ENCODE measurements at places on chromosomes 2 and 18. TPM values are rescaled to one million over a fixed set of nuclear protein-coding genes. Genes with fewer than 3 reads are reported as not detected.

The HOXD10 gene
- 2.2 TPM for total RNA-seq

GRCh38 chr2:242001853-242002252 lies 132.3 kb downstream of the RTP5 start:
- H3K4me3 ChIP-seq: no peak overlapping the region
- no peaks in the 10 kb centered on the region for H3K36me3 ChIP-seq
- H3K4me1 ChIP-seq: no peaks in the 10 kb centered on the region
- H3K27ac ChIP-seq: no peak overlapping the region
- no peaks in the 10 kb centered on the region for H3K27me3 ChIP-seq
- DNase-seq: no peak

DNA sequence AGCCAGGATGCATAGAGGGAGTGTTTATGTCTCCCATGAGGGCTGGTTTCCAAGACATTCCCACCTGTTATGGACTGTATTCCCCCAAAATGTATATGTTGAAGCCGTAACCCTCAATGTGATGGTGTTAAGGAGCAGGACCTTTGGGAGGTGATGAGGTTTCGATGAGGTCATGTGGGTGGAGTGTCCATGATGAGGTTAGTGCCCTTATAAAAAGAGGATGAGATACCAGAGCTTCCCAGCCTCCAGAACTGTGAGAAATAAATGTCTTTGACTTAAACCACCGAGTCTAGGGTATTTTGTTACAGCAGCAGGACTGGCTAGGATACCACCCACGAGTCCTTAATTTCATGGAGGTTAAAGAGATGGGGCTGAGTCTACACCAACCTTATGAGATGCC lies 22.6 kb upstream of the EPAS1 start:
- H3K36me3 ChIP-seq: no peaks in the 10 kb centered on the region
- no peak overlapping the region for H3K27ac ChIP-seq
- H3K4me1 ChIP-seq: peaks cover 23% of the 10 kb centered on the region
- no peak overlapping the region for H3K4me3 ChIP-seq

- no peaks in the 10 kb centered on the region for H3K36me3 ChIP-seq
- peaks cover 3% of the 10 kb centered on the region for H3K4me1 ChIP-seq
- DNase-seq: no peak
- H3K27ac ChIP-seq: no peak overlapping the region
Measured at GRCh38 chr18:51011709-51012108, 18.3 kb upstream of the SMAD4 start.

- no peaks in the 10 kb centered on the region for H3K36me3 ChIP-seq
- no peak overlapping the region for H3K27ac ChIP-seq
- H3K4me1 ChIP-seq: no peaks in the 10 kb centered on the region
- DNase-seq: no peak
Measured at GRCh38 chr2:100482741-100483140, 12.5 kb downstream of the NMS start.

DNA sequence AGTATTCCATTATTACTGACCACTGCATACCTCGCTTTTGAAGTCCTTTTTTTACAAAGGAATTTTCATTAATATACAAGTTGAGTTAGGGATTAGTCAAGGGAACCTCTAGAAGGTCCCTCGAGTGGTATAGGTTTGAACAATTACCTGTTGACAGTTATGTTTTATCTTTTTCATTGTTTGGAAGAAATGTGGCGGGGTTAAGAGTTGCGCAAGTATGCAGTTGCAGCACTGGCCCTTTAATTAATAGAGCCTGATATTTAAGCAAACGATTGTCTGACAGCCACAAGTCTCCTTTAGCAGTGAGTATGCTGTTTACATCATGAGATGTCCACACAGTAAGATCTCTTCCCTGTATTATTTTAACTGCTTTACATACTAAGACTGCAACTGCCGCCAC lies 24.3 kb downstream of the KYNU start:
- no peak for DNase-seq
- no peak overlapping the region for H3K4me3 ChIP-seq
- no peaks in the 10 kb centered on the region for H3K36me3 ChIP-seq
- peaks cover 3% of the 10 kb centered on the region for H3K4me1 ChIP-seq
- no peak overlapping the region for H3K27ac ChIP-seq

DNA sequence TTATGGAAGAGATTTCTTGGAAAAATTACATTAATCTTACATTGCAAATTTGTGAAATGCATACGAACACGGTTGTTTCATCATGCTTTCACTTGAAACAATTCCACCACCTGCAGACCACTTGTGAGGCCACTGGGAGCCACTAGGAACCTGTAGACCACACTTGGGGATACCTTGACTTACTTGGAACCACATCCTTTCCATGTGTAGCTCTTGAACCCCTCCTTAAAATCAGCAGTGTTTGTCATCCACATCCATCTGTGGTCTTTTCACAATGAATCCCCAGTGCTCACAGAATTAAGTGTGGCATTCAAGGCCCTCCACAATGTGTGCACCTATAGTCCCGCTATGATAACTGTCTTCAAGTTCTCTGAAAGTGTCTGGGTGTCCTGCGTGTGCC lies 350.9 kb downstream of the MYCN start:
- H3K4me3 ChIP-seq: no peak overlapping the region
- no peaks in the 10 kb centered on the region for H3K36me3 ChIP-seq
- peaks cover 11% of the 10 kb centered on the region for H3K4me1 ChIP-seq
- no peak for DNase-seq

- no peaks in the 10 kb centered on the region for H3K27me3 ChIP-seq
- no peak for DNase-seq
- H3K4me1 ChIP-seq: no peaks in the 10 kb centered on the region
- no peak overlapping the region for H3K27ac ChIP-seq
- no peak overlapping the region for H3K4me3 ChIP-seq
Measured at GRCh38 chr18:72086421-72086820, 457.7 kb downstream of the CBLN2 start.

DNA sequence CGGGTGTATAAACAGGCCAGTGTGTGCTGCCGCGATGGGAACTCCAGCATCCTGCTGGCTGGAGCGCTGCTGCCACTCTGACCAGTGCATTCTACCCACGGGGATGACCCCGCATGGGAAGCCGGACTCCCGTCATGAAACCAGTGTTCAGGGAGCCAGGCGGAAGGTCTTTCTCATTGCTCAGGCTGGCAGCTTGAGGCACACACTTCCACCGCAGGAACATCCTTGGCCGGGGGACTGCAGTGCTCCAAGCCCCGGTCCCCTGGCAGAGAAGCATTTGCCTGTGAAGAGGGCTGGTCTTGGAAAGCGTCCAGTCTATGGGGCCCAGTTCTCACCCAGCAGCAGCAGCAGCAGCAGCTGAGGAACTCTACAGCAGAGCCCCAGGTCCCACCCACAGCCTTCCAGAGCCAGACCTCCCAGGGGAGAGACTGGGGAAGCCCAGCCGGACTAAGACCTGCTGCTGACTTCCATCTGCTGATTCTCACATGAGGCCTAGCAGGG lies 235.9 kb downstream of the KLHL29 start:
- peaks cover 59% of the 10 kb centered on the region for H3K4me1 ChIP-seq
- H3K4me3 ChIP-seq: no peak overlapping the region
- H3K27ac ChIP-seq: peak overlapping the region; percentile 37
- H3K36me3 ChIP-seq: 0 out of 2 replicates have a peak, but pooled peaks cover 5% of the 10 kb centered on the region
- H3K27me3 ChIP-seq: no peaks in the 10 kb centered on the region

- no peaks in the 10 kb centered on the region for H3K4me1 ChIP-seq
- H3K36me3 ChIP-seq: no peaks in the 10 kb centered on the region
- no peak for DNase-seq
- no peak overlapping the region for H3K4me3 ChIP-seq
- no peak overlapping the region for H3K27ac ChIP-seq
- no peaks in the 10 kb centered on the region for H3K27me3 ChIP-seq
Measured at GRCh38 chr18:50579061-50579774, 19.3 kb downstream of the MAPK4 start.

- peaks cover 18% of the 10 kb centered on the region for H3K4me1 ChIP-seq
- H3K4me3 ChIP-seq: no peak overlapping the region
- no peak for DNase-seq
- H3K27ac ChIP-seq: no peak overlapping the region
- H3K27me3 ChIP-seq: no peaks in the 10 kb centered on the region
Measured at GRCh38 chr2:98137196-98137595, 50.2 kb downstream of the VWA3B start.

- no peaks in the 10 kb centered on the region for H3K27me3 ChIP-seq
- no peaks in the 10 kb centered on the region for H3K36me3 ChIP-seq
- no peak overlapping the region for H3K4me3 ChIP-seq
- H3K27ac ChIP-seq: no peak overlapping the region
Measured at GRCh38 chr2:179692043-179692442, 169.4 kb downstream of the ZNF385B start.

DNA sequence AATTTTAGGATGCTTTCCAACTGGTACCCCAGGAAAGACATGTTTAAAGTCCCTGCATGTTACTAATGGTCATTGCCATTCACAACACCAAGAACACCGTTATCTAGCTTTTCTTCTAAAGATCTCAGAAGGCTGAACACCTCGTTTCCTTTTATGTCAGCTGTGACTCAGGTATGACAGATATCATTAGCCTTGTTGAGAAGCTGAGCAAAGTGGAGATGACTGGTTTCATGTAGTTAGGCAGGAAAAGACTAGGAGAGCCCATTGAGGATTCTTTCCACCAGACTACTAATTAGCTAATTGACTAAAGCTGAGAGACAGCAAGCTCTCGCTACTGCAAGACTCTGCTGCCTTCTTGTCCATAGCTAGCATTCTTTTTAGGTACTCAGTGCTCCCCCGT lies 32.0 kb upstream of the ARL5A start:
- no peaks in the 10 kb centered on the region for H3K36me3 ChIP-seq
- DNase-seq: no peak
- H3K4me3 ChIP-seq: no peak overlapping the region
- H3K4me1 ChIP-seq: no peaks in the 10 kb centered on the region
- no peaks in the 10 kb centered on the region for H3K27me3 ChIP-seq

GRCh38 chr2:17667898-17668297 lies 85.7 kb downstream of the SMC6 start:
- H3K4me1 ChIP-seq: no peaks in the 10 kb centered on the region
- no peak for DNase-seq
- no peak overlapping the region for H3K4me3 ChIP-seq

DNA sequence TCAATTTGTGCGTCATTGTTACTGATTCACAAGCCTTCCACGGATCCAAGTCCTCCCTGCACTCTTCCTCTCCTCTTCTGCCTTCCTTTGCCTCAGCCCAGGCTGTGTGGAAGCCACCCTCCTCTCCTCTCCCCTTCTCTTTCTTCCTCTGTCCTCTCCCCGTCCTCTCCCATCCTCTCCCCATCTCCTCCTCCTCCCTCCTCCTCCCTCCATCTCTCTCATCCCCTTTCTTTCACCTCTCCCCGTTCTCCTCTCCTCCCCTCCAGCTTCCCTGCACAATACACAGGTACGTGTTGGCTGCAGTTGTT lies 183.5 kb downstream of the SEPTIN10 start:
- H3K27ac ChIP-seq: no peak overlapping the region
- no peaks in the 10 kb centered on the region for H3K27me3 ChIP-seq
- H3K4me1 ChIP-seq: peaks cover 3% of the 10 kb centered on the region
- no peaks in the 10 kb centered on the region for H3K36me3 ChIP-seq
- no peak for DNase-seq
- no peak overlapping the region for H3K4me3 ChIP-seq

DNA sequence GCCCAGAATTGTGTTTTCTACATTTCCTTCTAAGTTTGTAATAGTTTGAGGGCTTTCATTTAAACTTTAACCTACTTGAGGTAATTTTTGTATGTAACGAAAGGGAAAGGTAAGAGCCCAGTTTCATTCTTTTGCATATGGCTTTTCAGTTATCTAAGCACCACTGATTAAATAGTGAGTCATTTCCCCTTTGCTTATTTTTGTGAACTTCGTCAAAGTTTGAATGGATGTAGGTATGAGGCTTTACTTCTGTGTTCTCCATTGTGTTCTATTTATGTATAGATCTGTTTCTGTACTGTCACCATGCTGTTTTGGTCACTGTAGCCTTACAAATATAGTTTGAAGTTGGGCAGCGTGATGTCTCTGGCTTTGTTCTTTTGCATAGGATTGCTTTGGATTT lies 944.8 kb upstream of the CNTNAP5 start:
- DNase-seq: no peak
- H3K27ac ChIP-seq: no peak overlapping the region
- no peaks in the 10 kb centered on the region for H3K27me3 ChIP-seq
- H3K4me3 ChIP-seq: no peak overlapping the region
- no peaks in the 10 kb centered on the region for H3K4me1 ChIP-seq
- no peaks in the 10 kb centered on the region for H3K36me3 ChIP-seq

DNA sequence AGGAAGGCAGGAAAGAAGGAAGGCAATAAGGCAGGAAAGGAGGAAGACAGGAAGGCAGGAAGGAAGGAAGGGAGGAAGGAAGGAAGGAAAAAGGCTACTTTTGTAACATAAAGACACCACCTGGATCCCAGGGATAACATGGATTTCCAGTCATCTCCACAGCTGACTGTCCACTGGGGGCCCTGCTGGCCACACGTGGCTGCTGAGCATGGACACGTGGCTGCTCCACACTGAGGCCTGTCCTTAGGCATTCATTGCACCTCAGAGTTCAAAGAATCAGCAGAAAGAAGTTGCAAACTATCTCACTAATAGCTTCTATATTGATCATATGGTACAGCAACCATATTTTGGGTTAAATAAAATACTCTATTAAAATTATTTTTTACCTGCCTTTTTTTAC lies 130.2 kb upstream of the SALL3 start:
- H3K4me1 ChIP-seq: no peaks in the 10 kb centered on the region
- no peak for DNase-seq
- H3K36me3 ChIP-seq: no peaks in the 10 kb centered on the region
- H3K4me3 ChIP-seq: no peak overlapping the region
- H3K27me3 ChIP-seq: no peaks in the 10 kb centered on the region
- H3K27ac ChIP-seq: no peak overlapping the region

- H3K4me3 ChIP-seq: no peak overlapping the region
- H3K4me1 ChIP-seq: no peaks in the 10 kb centered on the region
- H3K36me3 ChIP-seq: peaks cover 65% of the 10 kb centered on the region
- no peak overlapping the region for H3K27ac ChIP-seq
- no peaks in the 10 kb centered on the region for H3K27me3 ChIP-seq
Measured at GRCh38 chr2:179987916-179988315, 19.2 kb downstream of the CWC22 start.

DNA sequence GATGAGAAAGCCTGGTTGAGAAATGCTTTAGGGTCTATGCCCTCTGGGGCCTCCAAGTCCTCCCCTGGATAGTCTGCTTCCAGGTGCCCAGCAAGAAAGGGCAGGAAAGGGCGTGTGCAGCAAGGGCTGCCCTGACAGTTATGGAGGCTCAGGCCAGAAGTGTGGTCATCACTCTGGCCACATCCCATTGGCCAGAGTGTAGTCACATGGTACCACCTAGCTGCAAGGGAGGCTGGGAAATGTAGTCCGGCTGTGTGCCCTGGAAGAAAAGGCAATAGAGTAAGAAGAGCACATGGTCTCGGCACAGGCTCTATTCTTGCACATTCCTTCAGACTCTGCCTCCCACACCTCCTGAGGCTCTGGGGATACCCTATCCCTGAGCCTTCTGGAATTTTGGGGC lies 35.7 kb downstream of the ODC1 start:
- peaks cover 56% of the 10 kb centered on the region for H3K4me1 ChIP-seq
- H3K27ac ChIP-seq: peak overlapping the region; percentile 100
- no peaks in the 10 kb centered on the region for H3K36me3 ChIP-seq
- H3K4me3 ChIP-seq: no peak overlapping the region

DNA sequence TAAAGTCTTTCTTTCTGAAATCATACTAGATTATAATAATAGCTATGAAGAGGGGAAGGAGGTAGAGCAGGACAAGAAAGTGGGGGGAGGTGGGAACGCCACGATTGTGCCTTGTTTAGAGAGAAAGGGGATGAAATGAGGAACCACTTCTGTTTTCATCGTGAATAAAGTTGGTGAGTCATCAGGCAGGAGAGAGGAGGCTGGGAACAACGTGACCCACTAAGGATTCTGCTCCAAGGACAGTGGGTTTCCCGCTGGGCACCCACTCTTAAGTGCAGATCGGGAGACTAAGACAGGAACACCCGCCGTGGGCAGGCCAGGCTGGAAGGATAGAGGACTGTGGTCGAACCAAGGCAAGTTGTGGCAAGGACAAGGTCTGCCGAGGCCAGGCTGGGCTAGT lies 158.2 kb downstream of the L3MBTL4 start:
- no peak for DNase-seq
- H3K4me3 ChIP-seq: no peak overlapping the region
- H3K27me3 ChIP-seq: no peaks in the 10 kb centered on the region
